ENCODE measurements at places on chromosomes 6 and 20.
A peak's percentile ranks its signal among the peaks of the same experiment; 100 is the strongest.

- no peak for DNase-seq
These were observed 1080.7 kb downstream of the GRIK2 start for GRCh38 chr6:102474041-102474807.

GRCh38 chr20:47137231-47137870 lies 219.1 kb downstream of the ZMYND8 start:
- no peak for DNase-seq

- no peak for DNase-seq
These were observed 10.2 kb downstream of the RPRD1B start for GRCh38 chr20:38043512-38044300.

DNA sequence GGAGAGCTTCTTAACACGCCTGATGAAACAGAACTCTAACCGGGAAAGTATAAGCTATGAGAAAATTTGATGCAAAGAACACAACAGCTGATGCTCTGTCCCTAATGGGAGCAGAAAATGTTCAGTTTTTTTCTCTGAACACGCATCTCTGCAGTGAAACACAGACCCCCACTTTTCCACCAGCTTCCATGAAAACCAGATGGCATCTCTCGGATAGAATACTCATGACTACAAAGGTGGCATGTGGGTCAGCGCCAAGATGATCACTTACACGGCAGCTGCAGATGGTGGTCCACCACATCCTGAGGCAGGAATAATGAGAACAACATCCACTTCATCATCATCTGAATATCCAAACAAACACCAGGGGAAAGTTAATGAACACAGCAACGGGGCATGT lies 85.2 kb upstream of the CNR1 start:
- DNase-seq = no peak

- DNase-seq = no peak
These were observed 1.3 kb downstream of the BPIFB1 start for GRCh38 chr20:33284284-33284683.

GRCh38 chr20:54000914-54001313 lies 69.5 kb downstream of the BCAS1 start:
- no peak for DNase-seq

- no peak for DNase-seq
These were observed 257.5 kb downstream of the ADGB start for GRCh38 chr6:146856296-146856695.

- no peak for DNase-seq
These were observed 668.9 kb upstream of the CITED2 start for GRCh38 chr6:140043357-140043756.

DNA sequence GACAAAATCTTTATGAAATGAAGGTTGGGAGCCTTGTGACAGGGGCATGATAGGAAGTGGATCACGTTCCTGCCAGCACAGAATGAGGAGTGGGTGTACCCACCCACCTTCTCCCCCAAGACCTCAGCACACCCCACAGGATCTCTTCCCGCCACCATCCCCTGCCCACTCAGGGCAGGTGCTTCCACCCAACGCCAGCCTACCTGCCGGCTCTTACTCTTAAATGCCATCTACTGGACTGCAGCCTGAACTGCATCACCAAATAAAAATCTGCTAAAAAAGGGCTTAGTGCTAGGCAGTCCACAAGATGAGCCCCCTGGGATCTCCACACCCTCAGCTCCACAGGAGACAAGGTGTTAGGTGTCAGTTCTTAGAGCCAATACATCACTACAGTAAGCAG lies 20.6 kb downstream of the DTNBP1 start:
- DNase-seq = no peak

DNA sequence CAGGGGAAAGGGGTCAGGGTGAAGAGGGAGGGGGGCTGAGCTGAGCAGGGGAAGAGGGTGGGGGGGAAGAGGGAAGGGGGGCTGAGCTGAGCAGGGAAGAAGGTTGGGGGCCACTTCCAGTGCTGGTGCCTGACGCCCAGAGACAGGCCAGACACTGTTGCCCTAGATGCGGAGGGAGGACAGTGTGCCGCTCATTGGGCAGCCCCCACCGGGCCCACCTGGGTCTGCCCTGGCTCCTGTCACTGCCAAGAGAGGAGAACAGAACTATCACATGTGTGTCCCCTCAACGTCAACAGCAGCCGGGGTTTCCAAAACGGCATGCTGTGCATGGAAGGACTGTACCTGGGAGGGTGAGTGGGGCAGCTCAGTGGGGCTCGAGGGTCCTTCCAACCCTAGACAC lies 342.1 kb downstream of the CDH4 start:
- no peak for DNase-seq

GRCh38 chr6:72321788-72322187 lies 300.1 kb upstream of the KCNQ5 start:
- no peak for DNase-seq

DNA sequence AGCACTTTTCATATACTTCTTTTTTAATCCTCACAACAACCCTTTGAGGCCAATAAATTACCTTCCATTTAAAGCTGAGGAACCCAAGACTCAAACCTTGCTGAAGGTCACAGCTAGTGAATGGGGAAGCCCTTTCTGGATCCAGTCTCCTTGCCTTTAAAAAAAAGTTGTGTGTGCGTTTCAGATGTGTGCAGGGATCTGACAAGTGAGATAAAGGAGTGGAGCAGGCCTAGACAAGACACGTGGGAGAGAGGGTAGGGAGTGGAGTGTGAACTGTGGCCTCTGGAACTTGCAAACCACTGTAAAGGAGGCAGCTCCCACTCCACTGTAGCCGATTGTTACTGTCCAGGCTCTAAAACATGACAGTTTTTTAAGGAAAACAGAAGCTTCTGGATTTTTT lies 1.9 kb downstream of the KLHL32 start:
- no peak for DNase-seq

DNA sequence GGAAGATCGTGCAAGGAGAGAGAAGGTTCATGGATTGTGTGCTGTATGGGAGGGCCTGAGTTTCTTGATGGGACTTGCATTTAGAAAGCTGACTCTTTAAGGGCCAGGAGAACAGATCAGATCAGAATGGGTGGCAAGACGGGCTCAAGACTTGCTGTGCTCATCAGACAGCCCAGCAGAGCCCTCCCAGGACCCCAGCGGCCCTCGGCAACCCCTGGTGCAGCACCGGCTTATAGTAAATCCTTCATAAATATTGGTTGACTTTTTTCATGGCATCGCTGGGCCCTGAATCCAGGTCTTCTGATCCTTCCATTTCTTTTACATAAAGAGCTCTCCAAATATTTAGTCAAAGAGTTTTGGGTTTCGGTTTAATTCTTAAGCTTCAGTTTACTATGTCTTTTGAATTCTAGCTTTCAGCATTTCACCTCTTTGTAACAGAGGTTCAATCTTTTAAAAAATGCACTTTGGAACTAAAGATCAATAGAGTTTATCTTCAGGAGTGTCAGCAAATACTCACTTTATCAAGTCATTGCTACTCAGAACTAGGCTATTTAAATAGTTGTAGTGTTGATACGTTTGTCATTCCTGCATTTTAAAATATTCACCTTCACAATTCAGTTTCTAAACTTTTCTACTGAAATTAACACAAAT lies 205.6 kb downstream of the ZDHHC14 start:
- DNase-seq = no peak

DNA sequence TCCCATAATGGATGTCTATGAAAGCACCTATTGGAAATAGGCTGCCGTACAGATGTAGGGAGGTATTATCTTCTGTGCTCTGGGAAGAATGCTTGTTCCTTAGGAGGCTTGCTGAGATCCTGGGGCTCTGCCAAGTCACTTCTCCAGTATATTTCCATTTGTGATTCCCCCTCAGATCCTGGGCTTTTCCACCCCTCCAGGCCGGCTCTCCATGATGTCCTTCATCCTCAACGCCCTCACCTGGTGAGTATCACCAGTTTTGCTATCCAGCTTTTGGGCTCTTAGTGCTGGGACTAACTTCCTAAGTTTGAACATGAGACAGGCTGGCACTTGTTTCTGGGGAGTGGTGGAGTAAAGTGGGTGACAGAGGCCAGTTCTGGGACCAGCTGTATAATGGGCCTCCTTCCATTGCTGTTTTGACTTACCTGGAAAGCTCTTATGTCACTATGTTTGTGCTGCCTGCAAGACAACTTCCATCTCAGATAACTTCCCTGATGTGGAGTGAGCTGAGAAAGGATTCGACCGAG lies 2.6 kb downstream of the SYS1 start:
- DNase-seq = no peak

GRCh38 chr6:12024699-12025434 lies 12.8 kb downstream of the HIVEP1 start:
- DNase-seq = no peak

- DNase-seq = peak; percentile 10
These were observed 32.6 kb upstream of the PHACTR3 start for GRCh38 chr20:59571551-59572314.

GRCh38 chr6:109406196-109406595 lies 23.9 kb upstream of the CD164 start:
- no peak for DNase-seq

DNA sequence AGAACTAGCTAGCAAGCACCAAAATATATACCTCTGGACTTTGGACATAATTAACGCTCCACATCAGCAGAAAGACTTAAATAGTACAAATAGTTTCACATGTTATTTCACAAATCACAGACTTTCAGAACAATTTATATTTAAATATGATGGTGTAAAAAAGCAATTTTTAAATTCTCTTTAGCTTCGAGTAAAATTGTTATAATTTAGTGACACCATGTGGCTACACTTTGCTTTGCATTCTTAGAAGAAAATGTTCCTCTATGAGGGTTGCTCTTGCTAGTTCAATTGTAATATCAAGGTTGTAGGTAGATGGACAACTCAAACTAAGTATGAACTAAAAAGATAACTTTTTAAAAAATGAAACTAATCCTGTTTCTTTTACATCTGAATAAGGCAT lies 69.0 kb downstream of the BTBD9 start:
- DNase-seq = no peak

GRCh38 chr6:42907336-42907735 lies 8.5 kb upstream of the PTCRA start:
- no peak for DNase-seq

DNA sequence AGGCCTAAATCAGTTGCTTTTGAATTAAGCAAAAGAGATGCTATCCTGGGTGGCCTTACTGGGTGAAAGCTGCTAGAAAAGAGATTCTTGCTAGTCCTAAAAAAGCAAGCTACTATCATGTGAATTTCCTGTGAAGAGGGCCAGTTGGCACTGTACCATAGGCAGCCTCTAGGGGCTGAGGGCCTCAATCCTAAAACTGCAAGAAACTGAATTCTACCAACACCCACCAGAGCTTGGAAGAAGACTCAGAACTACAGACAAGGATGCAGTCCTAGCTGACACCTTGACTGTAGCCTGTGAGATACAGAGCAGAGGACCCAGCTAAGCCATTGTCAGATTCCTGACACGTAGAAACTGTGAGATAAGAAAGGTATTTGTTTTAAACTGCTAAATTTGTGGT lies 24.5 kb downstream of the CLIC5 start:
- DNase-seq = no peak

- no peak for DNase-seq
These were observed 1.2 kb downstream of the MAK start for GRCh38 chr6:10837009-10837621.

DNA sequence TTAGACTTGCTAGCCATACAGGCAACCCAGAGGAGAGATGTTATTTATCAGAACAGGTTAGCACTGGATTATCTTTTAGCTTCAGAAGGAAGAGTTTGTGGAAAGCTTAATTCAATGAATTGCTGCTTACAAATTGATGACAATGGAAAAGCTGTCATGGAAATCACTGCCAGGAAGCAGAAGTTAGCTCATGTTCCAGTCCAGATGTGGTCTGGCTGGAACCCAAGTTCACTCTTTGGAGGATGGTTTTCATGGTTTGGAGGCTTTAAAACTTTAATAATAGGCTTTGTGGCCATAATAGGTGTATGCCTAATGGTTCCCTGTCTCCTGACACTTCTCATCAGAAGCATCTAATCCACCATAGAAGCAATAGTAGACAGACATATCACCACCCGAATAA lies 699.0 kb downstream of the PHF3 start:
- no peak for DNase-seq

DNA sequence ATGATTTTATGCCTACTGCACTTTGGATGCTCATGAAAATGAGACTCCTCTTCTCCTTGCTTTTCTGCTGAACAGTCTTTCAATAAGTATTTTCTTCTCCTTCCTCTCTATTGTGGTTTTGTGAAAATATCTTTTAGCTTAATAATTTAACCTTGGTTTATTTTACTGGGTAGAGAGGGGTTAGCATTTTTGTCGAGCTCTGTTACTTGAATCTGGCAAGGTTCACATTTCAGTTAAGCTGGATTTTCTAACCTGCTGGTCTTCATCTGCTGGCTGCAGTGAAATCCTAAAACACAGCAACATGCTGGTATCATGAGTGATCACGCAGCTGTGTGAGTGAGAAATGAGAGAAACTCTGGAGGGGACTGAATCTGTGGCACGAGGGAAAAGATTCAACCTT lies 222.7 kb upstream of the NOX3 start:
- no peak for DNase-seq

- no peak for DNase-seq
These were observed 42.7 kb upstream of the MYL9 start for GRCh38 chr20:36498386-36499179.

GRCh38 chr6:126581316-126581715 lies 241.4 kb downstream of the CENPW start:
- DNase-seq = no peak

- no peak for DNase-seq
These were observed 152.5 kb upstream of the ECI2 start for GRCh38 chr6:4287811-4288244.

GRCh38 chr6:154895841-154896240 lies 99.3 kb upstream of the TIAM2 start:
- DNase-seq = no peak

GRCh38 chr6:118263921-118264486 lies 284.1 kb upstream of the PLN start:
- no peak for DNase-seq
